AG08395 (cell line): ENCODE measurements at places on chromosomes 7 and 10.

DNA sequence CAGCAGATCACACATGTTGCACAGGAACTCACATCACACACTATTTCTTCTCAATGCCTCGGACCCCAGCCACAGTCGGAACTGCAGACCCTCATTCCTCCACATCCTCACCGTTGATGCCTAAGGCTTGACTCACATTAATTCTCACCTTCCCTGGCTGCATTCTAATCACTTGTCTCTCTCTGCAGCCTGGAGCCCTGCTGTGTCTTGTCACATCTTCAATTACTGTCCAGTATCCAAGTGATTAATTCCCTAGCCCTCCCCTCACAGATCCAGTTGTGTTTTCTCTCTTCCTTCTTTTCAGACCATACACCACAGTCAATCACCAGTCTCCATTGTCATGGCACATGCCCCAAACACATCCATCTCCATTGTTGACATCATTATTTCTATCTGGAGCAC, 592.4 kb upstream of the IGFBP3 start:
- no peak for DNase-seq

DNA sequence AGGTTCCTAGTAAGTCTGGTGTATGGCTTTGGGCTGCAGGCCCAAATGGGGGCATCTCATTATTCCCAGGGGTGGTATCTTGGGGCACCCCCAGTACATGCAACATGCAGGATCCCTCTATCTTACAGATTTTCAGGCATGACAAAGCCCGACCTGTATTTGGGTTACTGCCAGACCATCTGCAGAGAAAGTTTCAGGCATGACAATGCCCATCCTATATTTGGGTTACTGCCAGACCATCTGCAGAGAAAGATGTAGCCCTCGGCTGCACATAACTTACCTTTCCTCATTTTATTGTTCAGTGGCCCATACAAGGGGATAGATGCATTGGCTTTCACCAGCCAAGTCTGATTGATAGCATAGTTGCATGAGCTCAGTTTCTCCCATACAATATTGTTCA, 112.2 kb upstream of the RAB18 start:
- no peak for DNase-seq

DNA sequence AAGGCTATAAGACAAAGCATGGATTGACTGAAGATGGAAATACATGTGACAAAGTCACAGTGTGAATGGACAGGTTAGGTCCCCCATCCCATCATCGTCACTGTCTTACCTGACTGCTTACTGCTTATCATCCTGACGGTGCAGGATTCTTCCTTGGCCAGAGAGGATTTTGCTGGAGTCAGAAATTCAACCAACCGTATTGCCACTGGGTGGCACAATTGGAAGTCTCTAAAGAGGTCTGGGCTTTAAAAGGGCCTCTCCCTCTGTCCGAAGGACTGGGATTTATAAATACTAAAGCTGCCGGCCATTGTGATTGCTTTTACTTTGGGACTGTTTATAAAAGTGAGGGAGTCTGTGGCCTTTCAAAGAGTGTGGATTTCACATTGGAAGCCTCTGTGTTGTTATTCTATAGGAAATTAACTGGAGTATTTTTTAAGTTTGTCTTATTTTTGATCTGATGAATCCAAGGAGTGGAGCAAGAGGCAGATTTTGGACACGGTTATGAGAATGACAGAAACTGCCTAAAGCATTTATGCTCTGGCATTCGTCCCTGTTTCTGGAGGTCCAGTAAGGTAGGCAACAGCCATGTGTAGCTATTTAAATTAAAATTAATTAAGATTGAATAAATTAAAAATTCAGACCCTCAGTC, 113.3 kb upstream of the CREB5 start:
- DNase-seq = peak; percentile 66

DNA sequence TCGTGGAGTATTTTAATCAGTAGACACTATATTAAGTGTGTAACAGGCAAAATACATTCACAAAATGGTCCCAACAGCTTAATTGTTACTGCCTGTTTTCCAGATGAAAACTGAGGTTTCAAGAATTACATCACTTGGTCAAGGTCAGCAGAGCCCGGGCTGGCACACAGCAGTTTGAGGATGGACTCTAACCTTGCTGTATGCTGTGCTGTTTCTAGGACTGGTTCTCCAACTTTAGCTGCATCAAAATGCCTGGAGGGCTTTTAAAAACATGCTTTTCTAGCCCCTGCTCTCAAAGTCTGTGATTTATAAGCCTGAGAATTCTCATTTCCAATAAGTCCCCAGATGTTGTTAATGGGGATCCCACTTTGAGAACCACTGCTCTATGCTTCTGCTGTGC, 247.1 kb upstream of the FZD8 start:
- no peak for DNase-seq

- DNase-seq = no peak
Measured at GRCh38 chr10:77289027-77289501, 348.5 kb downstream of the KCNMA1 start.

DNA sequence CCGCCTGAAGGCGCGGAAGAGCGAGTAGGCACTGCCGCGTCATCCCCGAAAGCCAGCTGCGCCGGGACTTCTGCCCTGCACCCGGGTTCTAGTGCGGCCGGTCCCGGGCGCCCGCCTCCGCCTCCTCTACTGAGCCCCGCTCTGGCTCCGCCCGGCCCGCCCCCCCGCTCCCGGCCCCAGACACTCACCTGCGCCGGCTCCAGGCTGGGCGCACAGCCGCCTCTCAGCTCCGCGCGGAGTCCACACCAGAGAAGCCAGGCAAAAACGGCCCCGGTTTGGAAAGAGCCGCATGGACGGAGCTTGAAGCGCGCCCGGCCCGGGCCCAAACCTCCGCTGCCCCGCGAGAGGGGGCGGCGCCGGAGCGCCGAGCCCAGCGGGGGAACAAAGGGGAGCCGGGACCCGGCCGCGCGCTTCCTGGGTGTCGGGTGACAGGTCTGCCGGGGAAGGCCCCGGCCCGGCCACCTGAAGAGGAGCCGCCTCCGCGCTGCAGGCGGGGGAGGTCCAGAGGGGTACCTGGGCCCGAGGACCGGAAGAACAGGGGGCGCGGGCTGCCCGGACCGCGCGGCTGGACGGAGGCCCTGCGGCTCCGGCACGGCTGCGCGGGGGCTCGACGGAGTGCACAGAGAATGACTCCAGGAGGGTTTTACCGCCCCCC, 168.2 kb downstream of the NRF1 start:
- DNase-seq = no peak

DNA sequence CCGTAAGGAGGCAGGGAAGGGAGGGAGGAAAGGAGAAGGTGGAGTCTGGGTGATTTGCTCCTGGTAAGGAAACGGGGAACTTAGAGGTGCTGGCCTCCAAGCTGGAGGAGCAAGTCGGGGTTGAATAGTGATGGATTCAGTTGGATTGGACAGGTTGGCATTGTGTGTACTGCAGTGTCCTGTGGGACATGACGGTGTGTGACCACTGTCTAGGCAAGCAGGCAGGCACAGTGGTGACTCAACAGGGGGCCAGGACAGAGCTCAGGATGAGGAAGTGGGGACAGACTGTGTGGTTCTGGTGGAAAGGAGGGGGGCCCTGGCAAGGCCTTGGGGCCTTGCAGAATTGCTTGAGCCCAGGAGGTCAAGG, 48.8 kb downstream of the COL26A1 start:
- no peak for DNase-seq

- no peak for DNase-seq
Measured at GRCh38 chr7:23438171-23438570, 32.1 kb downstream of the IGF2BP3 start.
